ENCODE measurements at places on chromosomes 13 and 19. TPM values are rescaled to one million over a fixed set of nuclear protein-coding genes. Genes with fewer than 3 reads are reported as not detected.

ZNF547 gene
- total RNA-seq = 1.7 TPM

PLD3 gene
- 232 TPM for total RNA-seq

PDE4C gene
- total RNA-seq = 17.0 TPM

CAMSAP3 gene
- total RNA-seq = 4.8 TPM

ZNF835 gene
- total RNA-seq = not detected

CCNA1 gene
- total RNA-seq = 0.25 TPM

FUT1 gene
- not detected for total RNA-seq
